ENCODE measurements at places on chromosomes 13 and 19.
A peak's percentile ranks its signal among the peaks of the same experiment; 100 is the strongest.

- DNase-seq: no peak
Observed at GRCh38 chr13:71775966-71776365, 91.0 kb downstream of the DACH1 start.

GRCh38 chr13:69721631-69722030, 386.0 kb upstream of the ATXN8OS start:
- no peak for DNase-seq

DNA sequence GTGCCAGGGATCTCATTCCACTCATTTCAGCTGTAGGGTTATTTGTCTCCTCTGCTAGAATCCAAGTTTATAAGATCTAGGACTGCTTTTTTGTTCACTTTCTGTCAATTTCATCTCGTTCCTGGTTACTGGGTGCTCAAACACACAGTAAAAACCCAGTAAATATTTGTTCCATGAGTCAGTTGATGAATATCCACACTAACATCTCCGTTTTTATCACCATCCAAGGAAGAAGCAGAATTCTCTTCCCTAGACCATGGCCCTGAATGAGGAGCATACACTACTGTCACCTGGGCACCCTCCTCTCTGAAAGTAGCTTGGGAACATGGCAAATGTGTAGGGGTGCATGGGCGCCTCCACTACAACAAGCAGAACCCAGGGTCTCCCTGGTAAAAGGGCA, 390.8 kb downstream of the FOXO1 start:
- no peak for DNase-seq

- DNase-seq: no peak
Observed at GRCh38 chr13:55815458-55816033, 1325.2 kb upstream of the PRR20A start.

DNA sequence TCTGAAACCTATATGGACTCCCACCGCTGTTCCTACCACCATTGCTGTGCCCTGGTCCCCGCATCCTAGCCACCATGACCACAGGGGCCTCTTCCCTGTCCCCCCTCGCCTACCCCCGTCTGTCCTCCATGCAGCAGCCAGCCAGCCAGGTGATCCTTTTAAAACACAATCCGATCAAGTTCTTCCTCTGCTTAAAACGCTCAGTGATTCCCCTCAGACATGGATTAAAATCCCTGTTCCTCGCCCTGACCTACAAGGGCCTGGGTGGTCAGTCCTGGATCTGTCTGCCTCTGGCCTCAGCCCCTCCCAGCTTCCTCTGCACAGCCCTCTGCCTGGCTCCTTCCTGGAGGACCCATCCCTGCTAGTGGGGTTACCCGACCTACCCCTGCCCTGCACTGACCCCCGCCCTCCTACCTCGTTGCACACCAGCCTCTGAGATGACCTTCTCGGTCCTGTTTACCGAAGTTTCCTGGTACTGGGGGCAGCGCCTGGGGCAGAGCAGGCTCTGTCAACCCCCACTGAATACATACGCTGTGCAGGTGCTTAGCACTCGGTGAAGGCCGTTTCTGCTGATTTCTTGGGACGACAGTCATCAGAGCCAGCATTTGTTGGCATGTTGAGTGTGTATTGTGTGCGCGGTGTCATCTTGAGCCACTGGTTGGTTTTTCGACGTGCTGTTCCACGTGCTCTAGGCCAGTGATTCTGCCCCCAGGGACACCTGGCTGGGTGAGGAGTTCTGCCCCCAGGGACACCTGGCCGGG, 14.7 kb upstream of the LENG8 start:
- no peak for DNase-seq

DNA sequence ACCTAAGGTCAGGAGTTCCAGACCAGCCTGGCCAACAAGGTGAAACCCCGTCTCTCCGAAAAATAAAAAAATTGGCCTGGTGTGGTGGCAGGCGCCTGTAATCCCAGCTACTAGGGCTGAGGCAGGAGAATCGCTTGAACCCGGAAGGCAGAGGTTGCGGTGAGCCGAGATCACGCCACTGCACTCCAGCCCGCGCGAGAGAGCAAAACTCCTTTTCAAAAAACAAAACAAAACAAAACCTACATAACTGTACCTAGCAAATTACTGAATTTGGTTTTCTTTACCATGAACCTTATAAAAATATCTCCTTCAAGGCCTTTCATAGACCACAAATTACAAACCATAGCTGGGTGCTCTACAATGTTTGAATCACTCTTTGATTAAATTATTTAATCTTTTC, 760 bp downstream of the ZNF91 start:
- no peak for DNase-seq

DNA sequence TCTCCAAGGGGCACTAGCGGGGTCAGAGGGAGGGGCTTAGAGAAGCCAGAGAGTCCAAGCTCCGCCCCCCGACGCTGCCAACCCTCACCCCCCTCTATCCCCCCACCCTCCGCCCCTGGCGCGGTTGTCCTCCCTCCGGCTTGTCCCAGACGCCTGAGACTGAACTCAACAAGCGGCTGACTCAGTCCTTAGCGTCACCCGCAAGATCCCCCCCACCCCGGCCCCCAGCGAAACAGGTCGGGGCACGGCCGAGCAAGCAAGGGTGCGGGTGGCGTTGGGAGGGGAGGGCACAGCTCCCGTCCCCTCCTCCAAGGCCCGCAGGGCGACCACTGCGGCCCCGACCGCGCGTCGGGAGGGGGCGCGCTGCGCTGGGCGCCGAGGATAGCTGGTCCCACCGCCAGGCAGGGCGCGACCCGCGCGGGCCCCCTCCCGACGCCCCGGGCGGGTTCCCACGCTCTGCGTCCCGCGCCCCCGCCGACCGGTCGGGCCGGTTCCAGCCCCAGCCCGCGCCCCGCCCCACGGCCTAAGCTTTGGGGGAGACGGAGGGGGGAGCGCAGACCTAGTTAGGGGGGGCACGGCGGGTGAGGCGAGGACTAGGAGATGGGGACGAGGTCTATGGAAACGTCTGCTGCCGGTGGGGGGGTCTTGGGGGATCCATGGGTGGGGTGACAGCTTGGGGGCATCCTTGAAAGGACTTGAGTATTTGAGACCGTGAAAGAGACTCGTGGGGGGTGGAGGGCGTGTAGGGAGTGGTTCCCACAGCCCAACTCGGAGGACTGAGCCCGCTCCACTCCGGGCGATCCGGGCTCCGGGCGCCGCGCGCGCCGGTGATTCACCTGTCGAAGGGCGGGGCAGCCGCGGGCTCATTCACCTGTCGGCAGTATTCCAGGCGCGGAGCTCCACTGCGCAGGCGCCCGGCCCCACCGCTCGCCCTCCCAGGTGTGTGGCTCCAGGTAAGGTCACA, 5.1 kb downstream of the NOTCH3 start:
- DNase-seq: no peak

GRCh38 chr19:30255791-30256495, 116.2 kb upstream of the ZNF536 start:
- no peak for DNase-seq

DNA sequence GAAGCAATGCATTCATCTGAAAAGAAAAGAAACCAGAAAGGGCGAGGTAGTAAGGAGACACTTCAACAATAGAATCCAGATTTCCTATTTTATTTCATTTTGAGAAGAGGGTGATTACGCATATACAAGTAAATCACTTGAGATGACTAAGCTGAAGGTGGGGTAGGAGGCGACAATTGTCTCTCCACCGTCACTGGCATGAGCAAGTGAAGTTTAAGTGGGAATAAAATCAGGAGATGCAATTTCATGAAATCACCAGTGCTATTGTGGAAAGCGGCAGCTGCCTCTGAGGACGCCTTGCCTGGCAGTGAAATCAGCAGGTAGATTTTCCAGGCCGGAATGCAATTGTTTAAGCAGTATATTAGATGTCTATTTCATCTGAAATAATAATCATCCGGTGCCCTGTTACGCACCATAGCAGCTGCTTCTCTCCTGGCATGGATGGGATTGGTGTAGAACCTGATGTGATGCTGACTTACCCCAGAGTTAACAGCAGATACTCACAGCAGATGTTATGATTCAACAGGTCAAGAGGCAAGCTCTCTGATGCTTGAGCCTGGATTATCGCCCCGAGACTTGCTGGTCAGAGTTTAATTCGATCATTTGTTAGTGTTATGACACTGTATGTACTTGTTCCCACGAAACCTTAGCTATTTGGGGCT, 64.3 kb downstream of the RASL11A start:
- peak; percentile 60 for DNase-seq

DNA sequence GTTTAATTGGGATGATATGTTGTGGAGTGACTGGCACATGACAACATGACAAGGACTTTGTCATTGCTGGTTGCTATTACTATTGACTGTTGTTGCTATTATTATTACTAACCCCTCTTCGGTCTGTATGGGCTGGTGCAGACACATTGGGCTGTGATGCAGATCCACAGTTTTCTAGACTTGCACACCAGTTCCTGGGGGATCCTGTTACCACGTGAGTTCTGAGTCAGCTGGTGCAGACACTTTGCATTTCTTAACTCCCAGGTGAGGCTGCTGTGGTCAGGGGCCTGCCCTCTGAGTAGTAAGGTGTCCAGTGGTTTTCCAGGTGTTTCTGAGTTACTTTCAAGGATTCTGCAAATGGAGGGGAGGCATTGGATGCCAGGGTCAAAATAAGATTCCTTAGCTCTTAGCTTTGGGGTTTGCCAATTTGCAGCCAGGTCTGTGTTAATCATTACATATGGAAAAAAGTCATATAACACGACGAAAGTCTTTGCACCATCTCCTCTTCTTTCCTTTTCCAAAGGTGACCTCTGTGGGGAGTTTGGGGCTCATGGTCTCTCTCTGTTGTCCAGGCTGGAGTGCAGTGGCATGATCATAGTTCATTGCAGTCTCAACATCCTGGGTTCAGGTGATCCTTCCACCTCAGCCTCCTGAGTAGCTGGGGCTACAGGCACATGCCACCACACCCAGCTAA, 19.3 kb downstream of the BICRA start:
- DNase-seq: no peak

GRCh38 chr19:17339088-17339741, 1.9 kb downstream of the GTPBP3 start:
- no peak for DNase-seq

DNA sequence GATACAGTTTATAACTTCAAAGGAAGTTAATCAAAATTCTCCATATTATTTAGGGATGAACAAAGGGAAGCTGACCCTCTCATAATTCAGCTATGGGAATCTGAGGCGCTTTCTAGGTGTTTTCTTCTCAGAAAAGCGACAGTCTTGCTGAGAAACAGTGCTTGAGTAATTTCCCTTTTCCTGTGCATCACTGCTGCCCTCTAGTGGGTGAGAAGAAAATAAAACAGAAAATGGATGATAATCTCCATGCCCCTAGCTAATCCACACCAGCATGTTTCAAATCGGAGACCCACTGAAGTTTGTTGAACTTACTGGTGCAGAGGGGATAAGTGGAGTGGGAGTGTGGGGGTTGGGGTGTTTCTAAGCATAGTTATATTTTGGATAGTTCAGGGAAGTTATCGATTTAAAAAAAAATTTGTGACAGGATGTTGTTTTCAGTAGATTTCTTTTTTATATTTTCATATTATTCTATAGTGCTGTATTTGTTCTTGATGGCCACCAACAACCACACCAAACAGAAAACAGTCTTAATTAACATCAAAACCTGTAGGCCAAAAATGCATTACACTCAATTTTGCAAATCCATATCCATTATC, 21.4 kb downstream of the LCP1 start:
- peak; percentile 37 for DNase-seq

GRCh38 chr13:107375701-107376340, 807.9 kb upstream of the ARGLU1 start:
- no peak for DNase-seq

DNA sequence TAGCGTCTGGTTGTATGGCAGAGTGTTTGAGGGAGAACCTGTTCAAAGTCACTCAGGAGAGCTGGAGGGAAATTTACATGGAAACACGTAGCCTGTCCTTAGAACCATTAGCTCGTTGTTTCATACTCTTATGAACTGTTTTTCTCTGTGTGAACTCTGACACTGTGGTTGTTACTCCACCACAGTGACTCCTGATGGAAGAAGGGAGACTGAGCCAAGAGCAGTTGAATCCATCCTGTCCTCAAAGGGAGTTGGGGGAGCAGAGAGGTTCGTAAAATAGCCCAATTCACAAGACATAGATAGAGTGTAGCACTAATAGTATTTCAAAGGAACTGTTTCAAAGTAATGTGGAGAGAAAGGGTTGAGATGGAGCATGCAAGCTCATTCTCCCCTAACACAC, 964.8 kb downstream of the PCDH9 start:
- DNase-seq: no peak

GRCh38 chr13:39998166-39998565, 342.7 kb downstream of the COG6 start:
- no peak for DNase-seq

DNA sequence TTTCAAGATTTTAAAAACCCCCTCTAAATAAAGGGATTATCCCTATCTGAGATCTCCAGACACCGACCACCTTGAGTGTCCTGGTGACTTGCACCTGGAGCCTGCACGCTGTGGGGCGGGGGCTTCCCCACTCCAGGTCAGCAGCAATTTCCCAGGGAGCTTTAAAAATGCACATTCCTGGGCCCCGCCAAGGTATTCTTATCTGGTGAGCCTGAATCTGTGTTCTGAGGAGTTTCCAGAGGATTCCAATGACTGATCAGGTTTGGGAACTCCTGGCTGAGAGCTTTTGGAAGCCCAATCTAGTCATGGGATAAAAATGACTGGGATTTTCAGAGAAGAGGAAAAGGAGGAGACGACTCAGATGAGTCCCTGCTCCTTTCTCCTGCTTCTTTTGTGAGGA, 66.1 kb downstream of the FGF9 start:
- no peak for DNase-seq

DNA sequence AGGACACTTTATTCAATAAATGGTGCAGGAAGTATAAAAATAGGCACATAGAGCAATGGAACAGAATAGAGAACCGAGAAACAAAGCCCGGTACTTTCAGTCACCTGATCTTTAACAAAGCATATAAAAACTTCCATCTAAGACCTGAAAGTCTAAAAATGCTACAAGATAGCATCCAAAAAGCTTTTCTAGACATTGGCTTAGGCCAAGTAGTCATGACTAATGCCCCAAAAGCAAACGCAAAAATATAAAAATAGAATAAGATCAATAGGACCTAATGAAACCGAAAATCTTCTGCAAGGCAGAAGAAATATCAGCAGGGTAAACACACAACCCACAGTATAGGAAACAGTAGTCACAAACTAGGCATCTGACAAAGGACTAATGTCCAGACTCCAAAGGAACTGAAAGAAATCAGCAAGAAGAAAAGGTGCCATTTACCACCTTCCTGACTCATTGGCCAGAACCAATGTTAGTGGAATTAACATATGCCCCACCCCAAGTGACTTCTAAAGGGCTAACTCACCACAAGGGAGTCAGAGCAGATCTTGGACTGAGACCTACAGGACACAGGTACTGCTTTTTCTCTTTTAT, 40.8 kb upstream of the CEACAM21 start:
- DNase-seq: no peak

DNA sequence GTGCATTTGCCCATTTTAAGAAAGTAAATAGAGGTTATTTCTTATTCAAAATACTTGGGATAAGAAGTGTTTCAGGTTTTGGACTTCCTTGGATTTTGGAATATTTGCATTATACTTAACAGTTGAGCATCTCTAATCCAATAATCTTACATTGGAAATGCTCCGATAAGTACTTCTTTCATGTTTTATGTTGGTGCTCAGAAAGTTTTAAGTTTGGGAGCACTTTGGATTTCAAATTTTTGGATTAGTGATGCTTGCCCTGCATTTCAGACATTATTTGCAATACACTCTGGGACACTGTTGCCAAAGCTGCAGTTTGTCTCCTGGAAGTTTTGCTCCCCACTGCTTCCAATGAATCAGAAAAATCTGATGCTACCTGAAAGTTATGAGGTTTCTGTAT, 691.9 kb upstream of the SLITRK6 start:
- no peak for DNase-seq

Data from NCI-H1694 (cell line).